ENCODE measurements at places on chromosomes 7 and 10.

GRCh38 chr10:23439961-23440889 lies 1.4 kb downstream of the OTUD1 start:
- DNase-seq: peak; percentile 67

- peak; percentile 76 for DNase-seq
Measured at GRCh38 chr10:124741922-124742412, 2.2 kb downstream of the FAM53B start.

DNA sequence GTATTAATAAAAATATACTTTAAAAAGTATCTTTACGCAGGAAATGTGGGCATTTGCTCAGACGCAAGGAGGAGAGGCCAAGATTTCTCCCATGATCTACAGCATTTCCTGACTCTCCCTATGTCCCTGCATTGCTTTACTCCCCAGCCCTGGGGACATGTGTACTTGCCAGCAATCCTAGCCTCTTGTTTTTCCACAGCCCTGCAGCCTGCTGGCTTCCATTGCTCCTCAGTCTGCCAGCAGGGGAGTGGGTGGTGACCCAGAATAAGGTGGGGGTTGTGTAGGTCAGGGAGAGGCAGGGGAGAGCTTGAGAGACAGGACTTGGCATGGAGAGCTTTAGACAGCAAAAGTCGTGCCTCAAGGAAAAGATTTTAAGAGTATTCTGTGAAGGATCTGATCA lies 307.7 kb downstream of the CDK14 start:
- no peak for DNase-seq

- no peak for DNase-seq
Measured at GRCh38 chr10:6347391-6347951, 144.7 kb downstream of the PFKFB3 start.

- no peak for DNase-seq
Measured at GRCh38 chr7:79495544-79496272, 42.2 kb upstream of the MAGI2 start.

- DNase-seq: no peak
Measured at GRCh38 chr10:13751191-13751764, 164.5 kb downstream of the PRPF18 start.

- DNase-seq: no peak
Measured at GRCh38 chr10:66833861-66834260, 92.0 kb upstream of the LRRTM3 start.

DNA sequence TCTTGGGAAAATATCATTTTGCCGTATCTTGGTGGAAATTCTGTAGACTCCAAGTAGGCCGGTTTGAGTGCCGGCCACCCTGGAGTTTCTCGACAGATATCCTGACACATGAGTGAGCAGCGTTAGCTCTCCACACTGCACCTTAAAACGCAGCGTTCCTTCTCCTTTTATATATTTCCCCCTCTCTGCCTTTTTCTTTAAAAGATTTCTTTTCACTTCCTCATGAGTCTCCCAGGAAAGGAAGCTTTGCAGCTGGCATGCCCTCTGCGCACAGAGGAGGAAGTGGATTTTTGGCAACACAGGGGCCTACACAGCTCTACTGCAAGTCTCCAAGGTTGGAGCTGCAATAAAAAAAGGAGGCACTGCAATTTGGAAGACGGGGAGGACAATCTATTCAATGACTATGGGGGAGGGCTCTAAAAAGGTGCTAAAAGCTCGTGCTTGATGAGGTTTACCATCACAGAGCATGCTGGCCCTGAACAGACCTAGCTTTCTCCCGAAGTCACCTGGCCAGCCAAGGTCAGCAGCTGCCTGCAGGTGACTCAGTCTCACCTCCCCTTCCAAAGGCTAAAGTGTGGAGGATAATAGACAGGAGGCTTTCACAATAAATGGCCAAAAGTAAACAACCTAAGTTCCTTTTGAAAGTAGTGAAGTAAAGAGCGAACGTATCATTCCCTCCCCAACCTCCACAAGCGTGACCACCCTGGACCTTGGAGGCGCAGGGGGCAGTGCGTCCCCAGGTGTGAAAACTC lies 252.8 kb downstream of the ZMYND11 start:
- no peak for DNase-seq

DNA sequence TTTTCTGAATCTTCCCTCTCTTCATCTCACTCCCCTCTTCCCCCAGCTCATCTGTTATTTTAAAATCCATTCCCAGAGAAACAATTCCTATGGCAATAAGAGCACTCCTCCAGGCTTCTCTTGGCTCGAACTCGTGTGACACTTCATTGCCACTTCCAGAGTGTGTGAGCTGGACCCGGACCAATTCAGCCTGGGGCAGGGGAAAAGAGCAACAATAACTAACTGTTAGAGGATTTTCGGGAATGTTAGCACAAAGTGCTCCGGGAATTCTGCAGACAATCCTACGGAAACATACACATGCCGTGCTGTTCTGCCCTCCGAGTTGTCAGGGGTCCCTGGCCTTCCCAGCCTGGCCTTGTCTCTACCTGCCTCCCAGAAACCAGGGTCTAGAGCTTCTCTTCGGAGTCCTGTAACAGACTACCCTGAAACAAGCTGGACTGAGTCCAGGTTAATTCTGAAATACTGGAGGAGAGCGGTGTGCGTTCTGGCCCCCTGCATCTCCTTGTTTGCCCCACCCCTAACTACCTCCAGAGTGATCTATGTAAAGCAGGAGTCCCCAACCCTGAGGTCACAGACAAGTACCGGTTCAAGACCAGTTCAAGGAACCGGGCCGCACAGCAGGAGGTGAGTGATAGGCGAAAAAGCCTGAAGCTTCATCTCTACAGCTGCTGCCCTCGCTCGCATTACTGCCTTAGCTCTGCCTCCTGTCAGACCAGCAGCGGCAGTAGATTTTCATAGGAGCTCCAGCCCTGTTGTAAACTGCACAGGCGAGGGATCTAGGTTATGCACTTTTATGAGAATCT lies 11.3 kb downstream of the COL26A1 start:
- no peak for DNase-seq

DNA sequence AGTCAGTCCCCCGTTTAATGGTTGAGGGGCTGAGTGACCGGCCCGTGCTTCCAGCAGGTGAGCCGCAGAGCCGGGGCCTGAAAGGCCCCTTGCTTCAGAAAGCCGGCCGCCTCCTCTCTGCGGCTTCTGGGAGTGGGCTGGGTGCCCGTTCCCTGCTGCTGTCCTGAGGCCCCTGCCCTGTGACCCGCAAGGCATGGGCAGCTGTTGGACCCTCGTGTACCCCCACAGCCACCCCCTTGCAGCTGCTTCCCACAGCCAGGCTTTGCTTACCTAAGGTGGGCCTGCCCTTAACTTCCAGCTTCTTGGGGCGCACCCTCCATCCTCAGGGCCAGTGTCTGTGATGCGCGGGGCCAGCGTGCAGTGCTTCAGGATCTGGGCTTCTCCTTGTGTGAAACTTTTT lies 26.6 kb downstream of the PFKFB3 start:
- DNase-seq: no peak

- no peak for DNase-seq
Measured at GRCh38 chr7:151655555-151655954, 135.9 kb upstream of the RHEB start.

- DNase-seq: no peak
Measured at GRCh38 chr10:86888585-86889381, 68.6 kb downstream of the MMRN2 start.

GRCh38 chr7:148256433-148256832 lies 334.1 kb upstream of the C7orf33 start:
- DNase-seq: no peak

- no peak for DNase-seq
Measured at GRCh38 chr7:134696261-134696660, 49.6 kb downstream of the BPGM start.

DNA sequence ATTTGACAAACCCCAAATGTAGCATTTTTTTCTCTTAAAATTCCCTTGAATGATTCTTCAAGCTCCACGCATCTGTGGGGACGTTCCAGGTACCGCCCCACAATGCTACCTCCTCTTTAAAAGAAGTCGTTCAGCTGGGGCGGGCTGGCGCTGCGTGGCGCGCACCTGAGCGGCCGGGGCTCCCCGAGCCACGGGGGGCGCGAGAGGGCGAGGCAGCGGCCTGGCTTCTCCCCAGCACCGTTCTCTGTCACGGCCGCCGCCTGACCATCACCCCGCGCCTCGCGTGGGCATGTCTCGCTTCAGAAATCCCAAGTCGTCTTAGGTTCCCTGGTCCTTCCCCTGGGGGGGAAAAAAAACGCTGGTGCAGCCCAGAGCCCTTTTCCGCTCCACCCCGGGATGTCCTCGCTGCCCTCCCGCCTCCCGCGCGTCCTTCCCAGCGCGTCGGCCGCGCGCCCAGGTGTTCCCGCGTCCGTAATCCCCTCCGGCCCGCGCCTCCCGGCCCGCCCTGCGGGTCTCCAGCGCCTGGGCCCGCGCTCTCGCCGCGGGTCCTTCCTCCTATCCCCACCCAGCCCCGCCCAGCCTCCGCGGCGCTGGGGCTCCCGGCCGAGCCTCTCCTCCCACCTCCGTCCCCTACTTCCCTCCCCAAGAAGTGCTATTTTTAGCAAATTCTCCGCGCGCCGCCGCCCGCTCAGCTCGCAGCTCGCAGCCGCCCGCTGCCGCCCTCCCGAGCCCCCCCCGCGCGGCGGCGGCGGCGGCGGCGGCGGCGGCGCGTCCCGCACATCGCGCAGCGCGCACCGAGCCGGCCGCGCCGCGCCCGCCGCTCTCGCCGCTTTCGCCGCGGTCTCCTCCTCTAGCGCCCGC lies 58.7 kb upstream of the PRPS1L1 start:
- no peak for DNase-seq

DNA sequence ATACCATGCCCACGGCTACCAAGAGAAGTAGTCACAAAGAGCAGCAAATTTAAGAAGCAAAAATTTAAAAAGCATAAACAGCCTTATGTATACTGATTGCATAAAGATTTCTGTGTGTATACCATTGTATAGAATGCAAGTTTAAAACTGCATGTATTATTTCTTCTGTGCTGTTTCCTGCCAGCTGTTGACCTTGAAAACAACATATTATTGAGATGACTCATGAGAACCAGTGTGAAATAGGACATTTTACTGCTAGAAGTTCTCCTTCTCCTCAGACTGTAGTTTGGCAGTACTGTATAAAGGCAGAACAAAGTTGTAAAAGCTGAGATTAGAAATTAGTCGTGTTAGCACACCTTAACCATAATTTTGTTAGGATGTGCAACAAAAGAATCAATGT lies 42.3 kb upstream of the SGCE start:
- no peak for DNase-seq

- DNase-seq: no peak
Measured at GRCh38 chr10:30188101-30188500, 128.7 kb upstream of the JCAD start.

- no peak for DNase-seq
Measured at GRCh38 chr10:59700709-59701108, 8.9 kb downstream of the SLC16A9 start.

DNA sequence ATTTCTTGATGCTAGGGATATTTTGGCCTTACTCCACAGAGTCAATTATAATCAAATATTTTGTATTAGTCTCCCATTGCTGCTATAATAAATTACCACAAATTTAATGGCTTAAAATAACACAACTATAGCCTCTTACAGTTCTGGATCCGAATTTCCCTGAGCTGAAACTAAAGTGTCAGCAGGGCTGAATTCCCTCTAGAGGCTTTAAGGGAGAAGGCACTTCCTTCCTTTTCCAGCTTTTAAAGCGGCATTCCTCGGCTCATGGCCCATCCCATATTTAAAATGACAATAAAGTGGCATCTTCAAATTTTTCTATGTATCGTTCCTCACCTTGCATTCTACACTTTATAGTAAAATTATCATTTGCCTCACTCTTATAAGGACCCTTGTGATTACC lies 421.4 kb upstream of the ZWINT start:
- DNase-seq: no peak

DNA sequence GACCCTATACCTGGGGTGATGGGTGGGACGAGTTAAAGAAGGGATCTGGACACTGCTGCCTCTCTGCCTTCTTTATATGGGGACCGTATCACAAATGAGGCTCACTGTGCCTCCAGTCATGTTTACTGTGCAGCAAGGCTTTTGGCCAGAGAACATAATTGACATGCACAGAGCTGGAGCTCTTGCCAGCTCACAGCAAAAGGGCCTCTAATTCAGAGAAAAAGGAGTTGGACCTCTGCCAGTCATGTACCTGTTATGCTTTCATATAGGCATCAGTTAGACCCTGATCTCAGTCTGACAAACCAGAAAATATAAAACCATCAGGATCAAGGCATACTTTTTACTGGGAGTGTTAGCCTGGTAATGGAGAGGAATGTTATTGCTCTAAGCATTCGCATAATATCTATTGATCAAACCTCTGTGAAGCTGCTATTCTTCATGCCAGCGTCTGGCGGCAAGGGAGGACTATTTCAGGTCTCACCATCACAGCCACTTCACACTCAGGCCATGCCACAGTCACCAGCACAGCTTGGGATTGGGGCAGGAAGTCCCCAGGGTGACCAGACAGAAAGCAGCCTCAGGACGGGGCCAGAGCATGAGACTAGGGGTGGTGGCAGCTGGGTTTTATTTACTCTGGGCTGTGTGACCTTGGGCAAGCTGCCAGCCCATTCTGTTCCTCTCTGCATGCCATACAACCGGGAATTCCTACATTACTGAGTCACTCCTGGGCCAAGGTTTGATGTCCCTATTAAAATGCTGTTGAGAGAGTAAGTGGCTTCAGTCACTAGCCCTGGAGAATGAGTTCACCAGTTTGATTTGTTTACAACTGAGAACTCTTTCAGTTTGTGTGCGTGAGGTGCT lies 90.1 kb downstream of the NPSR1 start:
- DNase-seq: peak; percentile 69

- no peak for DNase-seq
Measured at GRCh38 chr10:125082881-125083575, 77.3 kb downstream of the CTBP2 start.

GRCh38 chr7:12909483-12909882 lies 222.1 kb downstream of the ARL4A start:
- no peak for DNase-seq

GRCh38 chr10:30491204-30491915 lies 57.4 kb downstream of the MAP3K8 start:
- no peak for DNase-seq

GRCh38 chr7:128022631-128023532 lies 8.4 kb downstream of the LRRC4 start:
- DNase-seq: no peak

- no peak for DNase-seq
Measured at GRCh38 chr7:55534262-55534915, 37.9 kb downstream of the VOPP1 start.

Data from Peyer's patch (tissue), 4 donors.